Stimulated activated naive B cell treated with anti-CD40 and anti-IgM and Interleukin-4, amounts not matched to agents 10 μg/mL and 1 μg/mL and 100 μg/mL, for 72 hours (primary cell): ENCODE measurements at places on chromosomes 3 and 15.

- no peak for DNase-seq
These were observed 81.0 kb upstream of the ALCAM start for GRCh38 chr3:105285653-105286241.

DNA sequence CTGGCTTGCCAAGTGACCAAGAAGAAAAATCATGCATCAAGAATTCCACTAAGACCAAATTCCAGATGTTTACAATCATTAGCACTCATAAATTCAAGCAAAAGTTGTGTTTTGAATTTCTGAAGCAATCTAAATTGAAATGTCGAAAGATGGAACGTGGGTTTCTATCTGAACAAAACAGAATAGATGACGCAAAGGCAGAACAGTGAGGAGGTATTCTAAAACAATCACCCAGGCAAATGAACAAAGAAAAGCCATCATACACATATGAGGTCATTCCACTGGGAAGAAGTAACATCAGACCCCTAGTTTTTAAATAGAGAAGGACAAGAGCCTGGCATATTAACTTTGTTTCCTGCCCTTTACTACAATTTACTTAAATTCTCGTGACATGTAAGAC is 58.0 kb downstream of the MCF2L2 start:
- no peak for DNase-seq

- DNase-seq: no peak
These were observed 52.8 kb downstream of the ITGA11 start for GRCh38 chr15:68379058-68379758.

- DNase-seq: no peak
These were observed 21.1 kb upstream of the RHO start for GRCh38 chr3:129507181-129507831.

DNA sequence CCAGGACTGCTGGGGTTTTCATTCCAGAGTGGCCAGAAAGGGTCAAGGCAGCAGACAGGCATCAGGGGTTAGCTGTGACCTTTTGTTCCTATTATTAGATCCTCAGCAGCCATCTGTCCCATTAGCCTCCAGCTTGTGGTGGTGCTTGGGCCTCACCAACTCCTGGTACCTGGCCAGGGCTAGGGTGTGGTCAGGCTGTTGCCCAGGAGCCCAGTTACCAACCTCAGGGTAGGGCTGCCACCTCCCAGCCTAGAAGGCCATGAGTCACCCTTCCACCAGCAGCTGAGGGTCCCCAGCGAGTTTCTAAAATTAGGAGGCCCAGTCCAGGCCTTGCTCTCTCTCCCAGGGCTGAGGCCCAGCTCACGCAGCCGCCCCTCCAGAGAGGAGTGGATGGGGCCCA is 12.2 kb downstream of the TMEM43 start:
- DNase-seq: no peak

GRCh38 chr3:140472306-140473020 is 205.4 kb upstream of the TRIM42 start:
- no peak for DNase-seq

DNA sequence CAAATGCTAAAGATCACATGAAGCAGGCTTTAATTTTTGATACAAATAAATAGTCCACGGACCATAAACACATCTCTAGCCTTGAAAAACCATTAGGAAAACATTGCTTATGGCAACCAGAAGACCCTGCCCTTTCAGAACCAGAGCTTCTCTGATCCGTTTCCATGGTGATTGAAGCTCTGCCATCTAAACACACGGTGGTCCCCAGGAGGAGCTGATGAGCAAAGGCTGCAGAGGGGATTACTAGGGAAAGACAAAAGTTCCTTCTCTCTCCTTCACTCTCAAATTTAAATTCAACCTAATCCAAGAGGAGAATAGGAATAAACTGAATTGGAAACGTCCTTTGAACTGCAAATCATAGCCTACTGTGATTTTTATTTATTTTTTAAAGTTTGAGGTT is 122.0 kb upstream of the ATP10A start:
- no peak for DNase-seq

- no peak for DNase-seq
These were observed 16.1 kb upstream of the GHSR start for GRCh38 chr3:172464306-172464705.

- no peak for DNase-seq
These were observed 20.3 kb downstream of the SETMAR start for GRCh38 chr3:4323246-4324027.
